ENCODE measurements at places on chromosomes 13 and 19. TPM values are rescaled to one million over a fixed set of nuclear protein-coding genes. Genes with fewer than 3 reads are reported as not detected.

IGFL2 gene
- total RNA-seq = 0.85 TPM

PTH2 gene
- total RNA-seq = not detected

KLF2 gene
- 146 TPM for total RNA-seq

POU2F2 gene
- total RNA-seq = 5.8 TPM

TTC9B gene
- total RNA-seq = not detected

ZNF776 gene
- 24.0 TPM for total RNA-seq

IGFL3 gene
- total RNA-seq = not detected

CBLC gene
- total RNA-seq = not detected

C13orf46 gene
- total RNA-seq = 1.1 TPM

FFAR3 gene
- total RNA-seq = not detected

C5AR1 gene
- total RNA-seq = 37.6 TPM

ZSCAN4 gene
- not detected for total RNA-seq

PRTN3 gene
- not detected for total RNA-seq

AZU1 gene
- total RNA-seq = not detected

LIG4 gene
- 7.8 TPM for total RNA-seq

CYP2F1 gene
- not detected for total RNA-seq

SSC5D gene
- total RNA-seq = 4.3 TPM

NCCRP1 gene
- total RNA-seq = not detected

RASL11A gene
- total RNA-seq = 57.6 TPM

NDUFS7 gene
- total RNA-seq = 110 TPM

ICAM5 gene
- total RNA-seq = 0.41 TPM

GPR32 gene
- total RNA-seq = not detected

PMIS2 gene
- not detected for total RNA-seq

CACNG7 gene
- total RNA-seq = not detected

PNKP gene
- 78.7 TPM for total RNA-seq

NEK5 gene
- 0.28 TPM for total RNA-seq

OLFM2 gene
- total RNA-seq = 5.8 TPM

GPR4 gene
- total RNA-seq = 5.1 TPM

CRX gene
- not detected for total RNA-seq

N4BP2L1 gene
- total RNA-seq = 31.7 TPM

CGB8 gene
- total RNA-seq = not detected

SCEL gene
- total RNA-seq = 0.54 TPM

Data from thoracic aorta (tissue), 2 donors.